ENCODE measurements at places on chromosomes 5 and 9. TPM values are rescaled to one million over a fixed set of nuclear protein-coding genes. Genes with fewer than 3 reads are reported as not detected.

GRCh38 chr5:172901012-172901780 is 58.0 kb upstream of the RPL26L1 start:
- H3K27me3 ChIP-seq: no peaks in the 10 kb centered on the region
- H3K4me3 ChIP-seq: no peak overlapping the region
- H3K36me3 ChIP-seq: no peaks in the 10 kb centered on the region
- H3K4me1 ChIP-seq: peaks cover 46% of the 10 kb centered on the region
- H3K27ac ChIP-seq: peak overlapping the region; percentile 23
- peak; percentile 76 for DNase-seq

DNA sequence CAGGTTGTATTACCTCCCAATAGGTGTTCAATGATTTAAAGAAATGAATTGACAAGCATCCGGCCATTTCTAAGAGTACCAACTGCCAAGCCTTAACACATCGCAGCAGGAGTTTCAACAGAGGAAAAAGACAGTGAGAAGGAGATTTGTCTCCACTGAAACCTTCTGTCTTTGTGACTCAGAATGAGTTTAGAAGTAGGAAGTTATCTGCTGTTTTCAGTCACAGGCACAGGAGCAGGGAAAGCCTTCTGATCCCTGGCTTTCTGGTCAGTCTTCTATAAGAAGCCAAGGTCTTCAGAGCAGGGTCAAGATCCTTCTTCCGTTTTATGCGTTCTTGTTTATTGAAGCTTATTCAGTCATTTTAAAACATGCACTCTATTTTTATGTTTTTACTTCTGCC is 390.7 kb upstream of the PCSK5 start:
- H3K4me1 ChIP-seq: no peaks in the 10 kb centered on the region
- no peaks in the 10 kb centered on the region for H3K27me3 ChIP-seq
- no peak for DNase-seq
- no peak overlapping the region for H3K27ac ChIP-seq
- H3K36me3 ChIP-seq: no peaks in the 10 kb centered on the region

- no peaks in the 10 kb centered on the region for H3K27me3 ChIP-seq
- peak; percentile 44 for DNase-seq
- H3K4me3 ChIP-seq: peak overlapping the region; percentile 81
- H3K4me1 ChIP-seq: peaks cover 12% of the 10 kb centered on the region
- H3K36me3 ChIP-seq: peaks cover 41% of the 10 kb centered on the region
These were observed 512 bp downstream of the PLK2 start for GRCh38 chr5:58459146-58460001.

DNA sequence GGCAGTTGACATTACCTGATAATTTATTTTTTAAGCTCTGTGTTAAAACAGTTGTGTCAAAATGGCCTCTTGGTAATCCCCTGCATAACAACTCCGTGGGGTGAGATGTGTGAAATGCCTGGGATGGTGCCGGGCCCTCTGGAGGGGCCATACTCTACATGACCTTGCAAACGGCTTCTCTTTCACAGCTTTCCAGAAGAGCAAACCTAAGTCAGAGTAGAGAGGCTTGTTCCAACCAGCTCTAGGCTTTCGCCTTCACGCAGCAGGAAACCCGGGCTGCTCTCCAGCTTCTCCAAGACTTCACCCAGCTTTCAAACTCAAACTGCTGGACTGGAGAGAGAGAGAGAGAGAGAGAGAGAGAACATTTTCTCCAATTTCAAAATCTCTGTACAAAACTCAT is 120.1 kb downstream of the SNX18 start:
- no peak overlapping the region for H3K4me3 ChIP-seq
- no peak for DNase-seq
- no peaks in the 10 kb centered on the region for H3K36me3 ChIP-seq
- no peaks in the 10 kb centered on the region for H3K27me3 ChIP-seq
- no peak overlapping the region for H3K27ac ChIP-seq
- H3K4me1 ChIP-seq: no peaks in the 10 kb centered on the region

CBY3 gene
- not detected for total RNA-seq

PLPPR1 gene
- 0.63 TPM for total RNA-seq

FOXD4 gene
- total RNA-seq: 1.4 TPM

CCNB1 gene
- total RNA-seq: 311 TPM

HK3 gene
- total RNA-seq: 0.15 TPM

All from SJCRH30 (cell line).